ENCODE measurements at places on chromosomes 5 and 9.

- no peak for DNase-seq
Observed at GRCh38 chr5:103454770-103455169, 107.8 kb downstream of the NUDT12 start.

GRCh38 chr5:20956134-20956533 is 968.1 kb upstream of the CDH18 start:
- no peak for DNase-seq

- DNase-seq = no peak
Observed at GRCh38 chr9:129548571-129549135, 72.2 kb downstream of the C9orf50 start.

DNA sequence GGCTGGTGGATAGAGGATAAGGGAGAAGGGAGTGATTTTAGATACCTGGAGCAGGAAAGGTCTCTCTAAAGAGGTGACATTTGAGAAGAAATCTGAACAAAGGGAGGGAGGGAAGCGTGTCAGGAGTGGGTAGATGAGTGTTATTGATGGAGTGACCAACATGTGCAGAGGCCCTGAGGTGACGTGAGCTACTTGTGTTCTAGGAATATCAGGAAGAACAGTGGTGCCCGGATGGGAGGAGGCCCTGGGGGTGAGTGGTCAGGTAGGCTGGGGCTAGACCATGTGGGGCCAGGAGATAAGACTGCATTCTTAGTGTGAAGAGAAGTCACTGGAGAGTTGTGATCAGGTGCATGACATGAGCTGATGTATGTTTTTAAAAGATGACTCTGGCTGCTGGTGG is 256.2 kb downstream of the ARHGAP26 start:
- no peak for DNase-seq

DNA sequence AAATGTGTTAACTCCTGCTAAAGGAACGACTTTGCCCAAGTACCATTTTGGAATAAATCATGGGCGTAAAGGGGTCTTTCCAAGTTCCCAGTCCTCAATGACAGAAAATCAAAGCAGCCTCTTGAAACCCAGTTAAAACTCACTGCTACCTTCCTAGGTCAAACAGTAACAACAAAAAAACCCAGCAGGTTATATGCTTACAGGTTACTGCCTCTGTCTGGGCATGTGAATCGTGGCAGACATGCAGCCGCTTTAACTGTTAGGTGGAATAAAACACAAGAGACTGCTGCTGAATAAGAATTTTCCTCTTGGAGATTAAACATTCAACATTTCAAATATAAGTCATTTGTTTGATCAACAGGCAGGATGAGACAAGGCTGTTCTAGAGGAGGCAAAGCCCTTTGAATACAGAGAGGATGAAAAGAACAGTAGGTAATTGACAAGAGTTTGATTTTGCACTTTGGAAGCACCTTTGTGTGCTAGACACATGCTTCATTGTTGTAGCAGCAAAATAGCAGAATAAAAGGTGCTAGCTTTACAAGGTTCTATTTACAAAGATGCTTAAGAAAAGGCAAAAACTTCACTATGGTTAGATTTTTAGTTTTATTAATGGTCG is 319.4 kb downstream of the NDUFS4 start:
- DNase-seq = no peak

DNA sequence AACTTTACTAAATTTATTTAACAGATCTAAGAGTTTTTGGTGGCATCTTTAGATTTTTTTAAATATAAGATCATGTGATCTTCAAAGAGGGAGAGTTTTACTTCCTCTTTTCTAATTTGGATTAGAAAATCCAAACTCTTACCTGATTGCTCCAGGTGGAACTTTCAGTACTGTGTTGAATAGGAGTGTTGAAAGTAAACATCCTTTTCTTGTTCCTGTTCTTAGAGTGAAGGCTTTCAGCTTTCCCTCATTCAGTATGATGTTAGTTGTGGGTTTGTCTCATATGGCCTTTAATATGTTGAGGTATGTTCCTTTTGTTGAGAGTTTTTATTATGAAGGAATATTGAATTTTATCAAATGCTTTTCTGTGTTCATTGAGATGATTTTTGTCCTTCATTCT is 650.0 kb upstream of the SGCD start:
- no peak for DNase-seq

- no peak for DNase-seq
Observed at GRCh38 chr5:43357878-43358281, 44.7 kb upstream of the HMGCS1 start.

GRCh38 chr5:116361171-116361967 is 213.3 kb downstream of the SEMA6A start:
- DNase-seq = no peak

DNA sequence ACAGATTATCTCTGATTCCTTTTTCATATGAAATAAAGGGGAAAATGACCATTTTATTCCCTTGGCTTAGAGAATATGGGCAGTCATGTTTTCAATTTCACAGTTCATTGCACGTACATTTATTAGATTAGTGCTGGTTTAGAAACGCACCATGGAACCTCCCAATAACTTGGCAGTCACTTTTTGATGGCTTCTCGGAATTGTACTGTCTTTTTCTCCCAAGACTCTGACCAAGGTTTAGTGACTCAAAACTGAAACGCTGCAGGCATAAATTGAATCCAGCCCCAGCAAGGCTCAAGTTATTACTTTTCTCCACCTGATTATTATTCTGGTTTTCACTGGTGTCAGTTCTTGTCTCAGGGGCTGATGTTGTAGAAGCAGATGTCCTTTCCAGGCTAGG is 55.6 kb upstream of the EGFLAM start:
- DNase-seq = no peak

DNA sequence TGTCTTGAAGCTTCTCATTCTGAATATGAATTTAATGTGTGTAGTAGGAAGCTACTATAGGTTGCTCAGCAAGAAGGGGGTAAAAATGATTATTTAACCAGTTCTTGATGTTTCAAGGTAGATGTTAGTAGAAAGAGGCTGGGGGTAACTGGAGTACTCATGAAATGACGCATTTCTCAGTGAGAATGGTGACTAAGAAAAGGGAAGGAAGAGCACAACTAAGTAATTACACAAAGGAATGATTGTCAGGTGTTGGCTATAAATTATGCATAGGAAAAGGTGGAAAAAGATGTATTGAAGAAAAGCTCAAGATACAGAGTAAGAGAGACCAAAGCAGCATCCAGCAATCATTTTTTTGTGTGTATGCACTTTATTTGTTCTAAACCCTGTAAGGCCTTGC is 1.4 kb upstream of the PSIP1 start:
- no peak for DNase-seq

DNA sequence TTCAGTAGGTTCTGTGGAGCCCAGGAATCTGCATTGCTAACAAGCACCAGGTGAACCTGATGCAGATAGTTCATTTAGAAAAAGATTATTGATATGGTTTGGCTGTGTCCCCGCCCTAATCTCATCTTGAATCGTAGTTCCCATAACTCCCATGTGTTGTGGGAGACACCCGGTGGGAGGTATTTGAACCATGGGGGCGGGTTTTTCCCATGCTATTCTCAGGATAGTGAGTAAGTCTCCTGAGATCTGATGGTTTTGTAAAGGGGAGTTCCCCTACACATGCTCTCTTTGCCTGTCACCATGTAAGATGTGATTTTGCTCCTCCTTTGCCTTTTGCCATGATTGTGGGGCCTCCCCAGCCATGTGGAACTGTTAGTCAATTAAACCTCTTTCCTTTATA is 212.0 kb downstream of the RAB3C start:
- DNase-seq = no peak

DNA sequence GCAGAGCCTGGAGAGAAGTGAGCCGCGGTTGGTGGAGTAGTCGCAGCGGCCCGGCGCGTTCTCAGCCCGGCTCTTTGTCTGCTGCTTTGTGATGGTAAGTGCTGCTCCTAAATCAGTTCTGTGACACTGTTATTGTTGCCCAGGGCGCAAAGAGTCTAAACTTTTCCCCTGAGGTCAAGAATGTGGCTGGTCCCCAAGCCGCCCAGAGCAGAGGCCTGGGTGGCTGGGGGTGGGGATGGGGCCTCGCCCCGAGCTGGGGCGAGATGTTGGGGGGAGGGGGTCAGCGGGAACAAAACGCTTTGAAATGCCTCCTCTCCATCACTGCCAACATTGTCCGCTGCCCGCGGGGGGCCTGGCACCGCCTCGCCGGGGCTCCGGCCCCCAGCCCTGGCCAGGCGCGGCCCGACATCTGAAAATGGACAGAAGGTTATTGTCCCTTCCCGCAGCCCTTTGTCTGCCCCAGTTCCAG is 11.7 kb upstream of the CERCAM start:
- no peak for DNase-seq

DNA sequence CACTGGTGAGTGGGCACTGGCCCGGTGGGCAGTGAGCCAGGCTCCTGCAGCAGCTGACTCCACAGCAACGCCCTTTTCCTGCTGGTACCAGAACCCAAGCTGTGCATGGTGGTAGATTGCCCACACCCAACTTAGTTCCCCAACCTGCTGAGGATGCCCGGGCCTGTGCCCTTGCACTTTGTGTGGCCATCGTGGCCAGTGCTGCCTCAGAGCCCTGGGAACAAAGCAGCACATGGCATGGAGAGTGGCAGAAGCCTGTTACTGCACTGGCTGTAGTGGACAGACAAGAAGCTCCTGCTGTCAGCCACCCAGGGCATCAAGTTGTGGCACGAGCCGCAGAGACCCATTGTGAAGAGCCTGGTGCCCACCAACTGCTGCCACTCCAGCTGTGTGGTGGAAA is 612.9 kb downstream of the DNAH5 start:
- no peak for DNase-seq

DNA sequence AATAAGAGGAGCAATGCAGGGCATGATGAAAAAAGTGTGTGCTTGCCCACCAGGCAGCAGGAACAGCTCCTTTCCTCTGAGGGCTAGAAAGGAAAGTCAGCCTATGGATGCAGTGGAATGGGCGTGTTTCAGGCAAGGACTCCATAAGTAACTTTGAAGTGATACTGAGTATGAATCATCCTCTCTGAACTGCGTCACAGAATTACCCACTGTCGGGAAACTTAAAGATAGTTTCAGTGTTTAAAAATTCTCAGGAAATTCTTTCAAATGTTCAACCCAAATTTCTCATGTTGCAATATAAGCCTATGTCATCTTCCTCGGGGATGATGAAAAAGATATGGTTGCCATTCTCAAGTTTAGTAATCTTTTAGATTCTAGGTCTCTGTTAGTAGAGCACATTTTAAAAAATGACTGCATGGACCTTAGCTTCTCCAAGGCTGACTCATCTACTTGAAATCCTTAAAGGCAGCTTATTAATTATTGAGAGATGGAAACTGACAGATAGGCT is 27.7 kb downstream of the PTCD2 start:
- no peak for DNase-seq
